Cerebellum (tissue), 4 donors: ENCODE measurements at places on chromosomes 3 and 15. TPM values are rescaled to one million over a fixed set of nuclear protein-coding genes. Genes with fewer than 3 reads are reported as not detected.

Gene AHSG
- 0.27 TPM for total RNA-seq

Gene IGSF11
- 21.0 TPM for total RNA-seq

Gene LTF
- 0.36 TPM for total RNA-seq

Gene COL6A5
- 1.5 TPM for total RNA-seq

Gene KLHL40
- total RNA-seq, result 0.09 TPM

Gene NUSAP1
- total RNA-seq, result 50.7 TPM

Gene NEK10
- 31.5 TPM for total RNA-seq

DNA sequence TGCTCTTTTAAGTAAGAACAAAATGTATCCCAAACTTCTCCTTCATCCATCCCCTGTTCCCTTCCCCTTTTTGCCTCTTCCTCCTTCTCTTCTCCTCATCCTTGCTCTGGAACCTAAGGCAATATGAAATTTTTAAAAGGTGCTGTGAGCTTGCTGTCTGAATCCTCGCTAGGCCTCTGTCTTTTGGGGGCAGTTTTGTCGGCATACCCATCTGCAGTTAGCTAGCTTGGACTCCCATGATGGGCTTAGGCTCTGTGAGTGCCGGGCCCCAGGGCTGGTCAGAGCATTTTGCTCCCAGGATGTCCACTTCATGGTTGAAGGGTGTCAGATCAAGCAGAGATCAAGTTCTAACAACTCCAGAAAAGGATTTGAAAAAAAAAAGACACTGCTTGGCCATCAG is 18.6 kb downstream of the ZIC1 start:
- DNase-seq, result no peak

DNA sequence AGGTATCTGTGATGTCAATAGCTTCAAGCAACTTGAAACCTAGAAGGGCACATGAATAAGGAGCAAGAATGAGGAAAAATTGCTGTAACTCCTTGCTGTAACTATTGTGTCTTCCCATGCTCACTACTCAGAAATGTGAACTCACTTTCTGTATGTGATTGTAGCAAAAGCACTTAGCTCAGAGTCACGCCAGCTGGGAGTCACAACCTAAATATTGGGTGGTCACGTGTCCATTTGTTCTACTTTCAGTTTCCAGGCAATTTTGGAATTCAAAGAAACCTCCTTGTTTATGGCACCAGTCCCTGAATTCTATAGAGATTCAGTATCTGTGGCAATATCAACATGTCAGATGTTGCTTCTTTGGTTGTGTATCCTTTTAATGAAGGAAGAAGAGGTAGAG is 241.6 kb upstream of the AZI2 start:
- no peak for DNase-seq

GRCh38 chr3:140748-141330 is 55.7 kb upstream of the CHL1 start:
- DNase-seq, result no peak

- DNase-seq, result no peak
These were observed 293.7 kb downstream of the ARPP21 start for GRCh38 chr3:35932995-35933394.

DNA sequence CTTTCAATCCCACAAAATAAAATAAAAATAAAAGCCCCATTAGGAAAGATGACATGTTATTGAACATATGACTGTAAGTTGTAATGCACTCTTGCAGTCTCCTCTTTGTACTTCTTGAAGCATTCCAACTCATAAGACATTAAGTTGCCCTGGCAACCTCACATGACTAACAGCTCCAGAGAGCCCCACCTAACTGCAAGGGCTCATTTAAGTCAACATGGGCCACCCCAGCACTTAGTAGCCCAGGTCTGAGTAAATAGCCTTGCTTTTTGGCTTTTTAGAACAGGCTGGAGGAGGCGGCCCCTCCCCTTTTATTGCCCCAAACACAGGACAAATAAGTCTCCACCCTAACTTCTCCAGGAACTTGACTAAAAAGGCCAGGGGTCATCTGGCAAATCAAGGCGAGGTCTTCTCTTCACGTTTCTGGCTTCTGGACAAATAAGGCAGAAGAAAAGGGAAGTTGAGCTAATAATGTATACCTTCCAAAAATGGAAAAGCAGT is 135.1 kb downstream of the TMCO5A start:
- DNase-seq, result no peak

DNA sequence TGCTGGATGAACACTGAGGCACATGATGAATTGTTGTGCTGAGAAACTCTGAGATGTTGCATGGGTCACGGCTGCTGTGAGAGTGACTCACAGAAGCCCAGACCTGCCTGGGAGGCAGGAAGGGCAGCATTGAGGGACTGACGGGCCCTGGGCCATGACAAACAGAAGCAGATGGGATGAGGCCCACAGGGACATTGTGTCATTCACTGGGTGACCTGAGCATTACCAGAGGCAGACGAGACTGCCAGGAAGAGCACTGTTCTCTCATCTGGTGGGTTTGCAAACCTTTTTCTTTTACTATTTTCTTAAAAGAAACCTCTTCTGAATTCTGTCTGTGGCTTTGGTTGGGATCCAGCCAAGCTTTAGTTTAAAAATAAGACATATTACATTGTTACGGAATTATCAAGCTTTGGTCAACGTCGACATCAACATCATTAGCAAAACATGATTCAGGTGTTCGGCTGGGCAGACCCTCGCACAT is 67.8 kb downstream of the BDH1 start:
- no peak for DNase-seq

DNA sequence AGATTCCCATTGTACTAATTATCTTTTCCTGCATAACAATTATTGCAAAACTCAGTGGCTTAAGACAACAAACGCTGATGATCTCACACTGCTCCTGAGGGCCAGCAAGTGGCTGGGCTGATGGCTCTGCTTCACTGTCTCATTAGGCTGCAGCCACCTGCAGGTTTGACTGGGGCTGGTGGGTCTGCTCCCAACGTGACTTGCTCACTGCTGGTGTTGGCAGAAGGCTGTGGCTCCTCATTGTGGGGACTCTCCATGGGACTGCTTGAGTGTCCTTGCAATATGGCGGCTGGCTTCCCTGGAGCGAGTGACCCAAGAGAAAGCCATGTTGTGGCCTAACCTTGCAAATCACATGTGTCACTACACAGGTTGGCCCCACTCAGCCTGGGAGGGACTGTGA is 71.1 kb downstream of the PLXNA1 start:
- DNase-seq, result no peak

DNA sequence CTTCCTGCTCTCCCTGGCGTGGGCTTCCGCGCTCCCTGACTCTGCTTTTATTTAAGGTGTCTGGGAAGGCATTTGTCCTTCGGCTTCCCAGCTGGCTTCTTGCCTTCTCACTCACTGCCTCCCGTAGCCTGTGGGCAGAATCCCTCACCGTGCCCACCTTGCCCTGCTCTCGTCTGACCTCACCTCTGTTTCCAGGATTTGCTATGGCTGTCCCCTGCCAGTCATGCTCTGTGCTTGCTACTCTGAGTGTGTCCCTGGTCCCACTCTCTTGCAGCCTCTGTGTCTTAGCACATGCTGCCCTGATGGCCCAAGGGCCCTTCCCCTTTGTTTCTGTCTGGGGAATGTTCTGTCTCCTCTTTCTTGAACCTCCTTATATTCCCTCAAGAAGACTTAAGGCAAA is 26.2 kb downstream of the LPP start:
- DNase-seq, result no peak

DNA sequence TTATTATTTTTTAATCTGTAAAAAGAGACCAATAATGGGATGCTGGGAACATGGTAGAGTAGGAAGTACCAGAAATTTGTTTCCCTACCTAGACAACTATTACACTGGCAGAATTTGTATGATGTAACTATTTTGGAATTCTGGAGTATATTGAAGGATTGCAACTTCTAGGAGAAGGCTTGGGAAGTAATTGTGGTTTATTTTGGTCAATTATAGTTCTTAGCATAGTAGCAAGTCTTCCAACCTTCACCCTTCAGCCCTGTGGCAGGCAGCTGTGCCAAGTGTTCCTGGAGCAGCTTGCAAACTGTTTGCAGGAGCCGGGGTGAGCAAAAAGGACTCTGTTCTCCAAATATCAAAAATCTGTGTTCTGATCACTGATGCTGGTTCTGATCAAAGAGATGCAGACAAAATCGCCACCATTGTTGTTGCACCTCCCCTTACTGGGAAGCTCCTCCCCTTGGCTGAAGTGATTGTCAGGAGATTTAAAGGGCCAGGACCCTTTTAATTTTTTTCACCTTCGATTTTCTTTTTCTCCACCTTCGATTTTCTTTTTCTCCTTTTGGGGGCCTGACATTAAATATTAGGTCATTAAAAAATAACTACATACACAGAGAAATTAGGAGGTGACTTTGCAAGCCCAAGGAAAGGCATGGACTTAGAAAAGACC is 363.3 kb downstream of the SLC9A9 start:
- no peak for DNase-seq
